ENCODE measurements at places on chromosomes 3 and 15.

DNA sequence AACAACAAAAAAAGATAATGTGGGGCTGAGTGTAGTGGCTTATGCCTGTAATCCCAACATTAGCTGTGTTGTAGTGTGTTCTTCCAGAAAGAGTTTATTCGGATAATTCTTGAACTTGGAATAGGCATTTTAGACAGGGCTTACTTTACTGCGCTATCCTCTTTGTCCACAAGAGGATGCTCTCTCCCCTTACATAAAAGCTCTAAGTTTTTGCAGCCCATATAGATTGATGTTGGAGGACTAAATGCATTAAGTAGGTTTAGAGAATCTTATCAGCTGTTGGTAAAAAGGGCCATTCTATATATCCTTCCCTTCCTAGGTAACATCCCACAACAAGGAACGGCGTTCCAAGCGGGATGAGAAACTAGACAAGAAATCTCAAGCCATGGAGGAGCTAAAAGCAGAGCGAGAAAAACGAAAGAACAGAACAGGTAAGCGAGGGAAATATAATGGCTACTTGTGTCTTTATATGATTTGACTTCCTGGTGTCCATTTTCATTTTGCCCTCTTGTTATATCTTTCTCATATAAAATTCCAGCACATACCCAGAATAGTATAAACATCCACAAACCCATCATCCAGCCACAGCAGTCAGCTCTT is 27.8 kb upstream of the ITPKA start:
- DNase-seq = no peak

DNA sequence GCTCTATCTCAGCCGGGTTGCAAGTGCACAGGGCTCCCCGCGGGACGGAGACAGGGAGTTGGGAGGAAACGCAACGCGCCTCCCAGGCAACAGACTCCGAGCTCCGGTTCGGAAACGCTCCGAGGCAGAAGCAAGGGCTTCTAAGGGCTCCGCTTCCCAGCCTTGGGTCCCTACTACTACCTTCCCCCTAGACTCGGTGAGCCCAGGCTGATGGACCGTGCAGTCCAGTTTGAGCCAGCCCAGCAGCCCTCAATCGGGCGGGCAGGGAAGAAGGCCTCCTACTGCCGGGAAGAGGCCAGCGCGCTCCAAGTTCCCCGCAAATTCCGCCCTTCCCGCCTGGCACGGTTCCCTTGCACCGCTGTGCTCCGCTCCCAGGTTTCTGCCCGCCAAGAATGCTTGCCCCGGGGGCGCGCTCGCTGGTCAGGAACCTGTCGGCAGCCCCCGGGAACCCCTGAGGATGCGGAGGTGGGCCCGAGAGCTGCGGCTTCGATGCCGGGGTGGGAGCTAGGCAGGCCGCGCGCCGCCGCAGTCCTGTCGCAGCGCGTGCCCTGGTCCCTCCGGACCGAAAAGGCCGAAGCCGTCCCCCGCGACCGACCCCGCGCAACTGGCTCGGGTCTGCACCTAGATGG is 728 bp downstream of the TRANK1 start:
- DNase-seq = peak; percentile 5

DNA sequence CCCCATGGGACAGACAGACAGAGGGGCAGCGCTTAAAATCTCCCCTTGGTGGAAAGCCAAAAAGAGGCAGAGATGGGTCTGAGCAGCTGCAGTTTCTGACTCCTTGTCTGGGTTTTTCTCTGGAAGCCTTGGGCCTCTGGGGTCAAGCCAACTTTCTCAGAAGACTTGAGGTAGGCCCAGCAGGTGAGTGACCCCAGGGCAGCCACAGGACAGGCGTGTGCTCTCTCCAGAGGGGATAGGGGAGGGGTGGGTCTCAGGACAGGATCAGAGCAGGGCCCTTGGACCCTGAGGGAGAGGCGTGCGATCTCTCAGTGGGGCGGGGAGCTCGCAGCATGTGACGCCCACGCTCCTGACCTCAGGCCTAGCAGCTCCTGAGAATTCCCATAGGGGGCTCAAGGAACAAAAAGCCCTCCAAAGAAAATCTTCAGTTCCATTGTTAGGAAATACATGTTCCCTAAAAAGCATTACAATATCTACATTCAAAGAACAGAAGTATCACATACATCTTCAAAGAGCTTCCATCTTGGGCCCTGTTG is 34.6 kb upstream of the DUSP7 start:
- DNase-seq = no peak

GRCh38 chr3:183074261-183074660 is 25.0 kb downstream of the MCCC1 start:
- DNase-seq = no peak

GRCh38 chr3:156341831-156342416 is 213.0 kb downstream of the SSR3 start:
- DNase-seq = no peak

DNA sequence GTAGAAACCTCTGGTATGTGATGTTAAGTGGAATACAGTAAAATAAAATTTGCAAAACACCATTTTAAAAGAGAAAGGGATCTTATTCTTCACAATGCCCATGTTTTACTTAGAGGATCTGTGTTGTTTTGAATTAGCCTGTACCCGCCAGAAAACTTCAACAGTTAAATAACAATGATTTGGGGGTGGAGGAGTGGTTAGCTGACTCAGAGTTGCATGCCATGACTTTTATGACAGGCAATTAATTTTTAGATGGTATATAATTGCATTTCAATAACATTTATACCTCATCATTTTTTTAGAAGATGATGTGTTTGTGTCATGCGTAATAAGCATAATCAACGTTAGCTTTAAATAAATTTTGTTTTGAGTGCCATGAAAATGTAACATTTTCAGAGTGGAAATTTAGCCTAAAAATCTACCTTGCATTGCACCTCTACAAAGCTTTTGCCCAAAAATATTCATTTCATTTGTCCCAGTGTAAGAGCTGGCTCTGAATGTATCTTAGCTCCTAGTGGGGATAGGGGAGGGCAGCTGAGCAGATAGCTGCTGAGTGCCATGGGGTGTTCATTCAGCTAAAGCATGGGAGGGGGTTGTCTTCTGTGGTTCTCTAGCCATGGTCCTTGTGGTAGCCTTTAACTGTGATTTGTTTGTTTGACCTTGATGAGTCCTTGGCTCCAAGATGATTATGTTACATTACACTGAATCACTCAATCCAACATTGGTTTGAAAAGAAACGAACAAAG is 379.8 kb downstream of the LPP start:
- DNase-seq = no peak

- DNase-seq = no peak
Observed at GRCh38 chr3:161254861-161255260, 33.8 kb downstream of the NMD3 start.

- DNase-seq = no peak
Observed at GRCh38 chr15:70701891-70702568, 61.3 kb downstream of the UACA start.

DNA sequence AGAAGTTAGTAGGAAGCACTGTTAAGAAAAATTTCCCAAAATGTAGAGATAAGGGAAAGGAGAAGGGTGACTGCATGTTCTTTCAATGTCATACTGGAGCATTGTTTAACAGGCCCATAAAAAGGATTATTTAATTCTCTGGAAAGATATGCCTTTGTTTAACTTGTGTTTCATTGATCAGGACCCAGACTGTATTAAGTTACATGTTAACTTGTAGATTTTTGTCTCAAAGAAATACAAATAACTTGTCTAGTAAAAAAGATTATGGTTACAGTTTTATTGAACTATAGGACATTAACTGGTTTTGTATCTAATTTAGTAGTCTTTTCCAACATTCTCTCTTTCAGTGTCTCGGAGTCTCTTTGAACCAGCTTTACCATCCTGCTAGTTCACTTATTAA is 49.7 kb upstream of the LMOD3 start:
- no peak for DNase-seq

DNA sequence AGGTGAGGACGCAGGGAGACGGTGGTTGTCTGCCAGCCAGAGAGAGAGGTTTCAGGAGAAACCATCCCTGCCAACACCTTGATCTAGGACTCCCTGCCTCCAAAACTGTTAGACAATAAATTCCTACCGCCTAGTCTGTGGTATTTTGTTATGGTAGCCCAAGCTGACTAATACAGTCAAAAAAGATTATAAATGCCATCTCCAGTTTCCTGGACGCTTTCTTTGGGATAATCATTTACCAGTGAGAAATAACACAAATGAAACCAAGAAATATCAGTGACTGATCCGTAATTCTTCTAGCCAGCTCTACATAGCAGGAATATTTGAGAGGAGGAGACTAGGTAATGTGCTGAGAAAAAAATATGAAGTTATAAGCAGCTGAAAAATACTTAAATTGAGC is 707.8 kb upstream of the LMCD1 start:
- no peak for DNase-seq

DNA sequence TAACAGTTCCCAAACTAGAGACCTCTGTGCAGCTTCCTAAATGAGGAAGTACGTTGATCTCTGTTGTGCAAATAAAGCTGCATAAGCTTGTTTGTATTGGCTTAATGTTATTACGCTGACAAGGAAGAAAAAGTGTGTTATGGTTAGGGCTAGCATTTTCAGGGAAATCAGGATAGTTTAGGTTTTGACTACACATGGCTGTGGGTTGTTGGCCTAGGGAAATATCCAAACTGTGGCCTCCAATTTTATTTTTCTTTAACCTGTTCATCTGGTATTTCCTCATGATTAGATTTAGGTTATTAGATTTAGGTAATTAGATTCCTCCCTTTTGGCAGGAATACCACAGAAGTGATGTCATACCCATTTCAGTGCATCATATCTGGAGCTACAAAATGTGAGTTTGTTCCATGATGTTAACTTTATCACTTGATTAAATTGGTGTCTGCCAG is 8.7 kb upstream of the MCCC1 start:
- no peak for DNase-seq

DNA sequence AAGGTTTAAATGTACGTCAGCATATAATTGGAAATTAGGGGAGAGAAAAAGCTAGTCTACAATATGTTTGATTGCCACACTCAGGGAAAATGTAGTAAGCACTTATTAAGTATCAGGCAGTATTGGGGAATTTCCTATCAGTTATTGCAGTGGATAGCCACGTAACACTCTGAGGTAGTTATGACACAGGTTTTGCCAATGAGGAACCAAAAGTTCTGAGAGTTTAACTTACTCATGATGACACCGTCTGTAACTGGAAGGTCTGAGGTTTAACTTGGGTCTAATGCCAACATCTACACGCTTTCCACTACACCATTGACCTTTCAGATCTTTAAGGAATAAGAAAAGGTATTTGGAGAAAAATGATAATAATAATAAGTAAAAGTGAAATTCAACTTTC is 89.5 kb downstream of the ZMAT3 start:
- no peak for DNase-seq

DNA sequence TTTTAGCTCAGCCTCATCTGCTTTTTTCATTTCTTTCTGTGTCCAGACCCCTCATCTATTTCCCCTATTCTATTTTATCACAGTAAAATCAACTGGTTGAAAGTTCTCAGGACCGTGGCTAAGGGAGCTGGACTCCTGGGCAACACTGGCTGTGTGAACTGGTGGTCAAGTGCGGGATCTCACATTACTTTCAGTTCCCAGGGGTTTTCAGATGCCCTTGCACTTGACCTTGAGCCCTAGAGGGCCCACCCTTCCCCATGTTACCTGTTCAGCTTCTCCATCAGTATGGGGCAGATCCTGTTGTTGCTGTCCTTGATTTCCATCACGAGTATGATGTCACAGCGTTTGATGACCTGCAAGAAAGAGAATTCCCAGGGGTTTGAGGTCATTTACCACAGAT is 2.8 kb downstream of the DNASE1L3 start:
- DNase-seq = no peak

DNA sequence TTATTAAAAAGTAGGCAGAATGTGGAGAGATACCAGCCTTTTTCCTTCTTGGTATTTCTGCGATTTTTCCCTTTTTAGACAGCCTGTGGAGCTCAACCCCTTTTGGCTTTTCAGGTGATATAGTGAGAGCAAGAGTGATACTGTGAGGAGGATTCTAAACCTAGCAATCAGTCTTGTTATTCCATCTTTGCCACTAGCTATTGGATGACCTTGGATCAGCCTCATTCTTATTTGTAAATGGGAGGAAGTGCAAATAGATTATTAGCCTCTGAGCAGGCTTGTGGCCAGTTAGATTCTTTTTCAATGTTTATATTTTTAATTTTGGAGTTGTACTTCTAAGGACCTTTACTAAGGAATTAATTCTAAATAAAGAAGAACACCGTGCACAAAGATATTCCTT is 34.0 kb downstream of the IQGAP1 start:
- DNase-seq = no peak

DNA sequence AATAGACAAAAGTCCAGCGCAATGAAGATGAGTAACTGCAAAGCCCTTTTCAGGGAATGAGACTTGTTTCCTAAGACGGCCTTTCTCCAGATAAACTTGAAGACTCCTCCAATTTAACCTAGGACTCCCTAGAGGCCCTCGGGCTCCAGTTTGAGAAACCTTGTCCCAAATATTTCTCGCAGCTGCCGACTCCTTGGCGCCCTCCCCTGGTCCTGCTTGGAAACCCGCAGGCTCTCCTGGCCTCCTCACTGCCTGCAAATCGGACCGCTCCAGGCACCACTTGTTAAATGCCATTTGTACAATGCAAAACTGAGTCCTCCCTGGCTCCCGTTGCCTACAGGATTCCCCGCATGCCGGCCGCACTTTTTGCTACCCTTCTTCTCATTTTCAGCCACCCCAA is 36.8 kb downstream of the MUC4 start:
- no peak for DNase-seq

GRCh38 chr3:50207359-50208042 is 2.4 kb downstream of the SLC38A3 start:
- no peak for DNase-seq

- DNase-seq = no peak
Observed at GRCh38 chr3:128965818-128966217, 28.1 kb downstream of the CFAP92 start.

DNA sequence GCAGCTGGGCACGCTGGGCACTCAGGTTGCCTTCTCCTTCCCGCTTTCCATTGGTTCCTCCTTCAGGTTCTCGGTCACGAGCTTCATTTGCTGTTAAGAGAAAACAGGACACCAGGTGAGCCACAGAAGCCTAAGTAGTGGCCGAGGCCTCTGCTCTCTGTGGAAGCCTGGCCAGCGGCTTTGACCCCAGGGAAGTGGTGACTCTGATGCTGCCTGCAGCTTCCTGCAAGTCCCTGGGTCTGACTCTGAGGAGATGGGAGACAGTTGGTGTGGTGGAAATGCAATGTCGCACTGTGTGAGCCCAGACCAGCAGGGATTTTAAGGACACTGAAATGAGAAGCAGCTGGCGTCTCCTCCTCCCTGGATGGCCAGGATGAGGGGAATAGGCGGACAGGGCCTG is 80.5 kb downstream of the SNRK start:
- DNase-seq = no peak

- no peak for DNase-seq
Observed at GRCh38 chr3:102060814-102061213, 211.5 kb downstream of the NFKBIZ start.

GRCh38 chr3:125585595-125586223 is 9.6 kb downstream of the OSBPL11 start:
- no peak for DNase-seq

DNA sequence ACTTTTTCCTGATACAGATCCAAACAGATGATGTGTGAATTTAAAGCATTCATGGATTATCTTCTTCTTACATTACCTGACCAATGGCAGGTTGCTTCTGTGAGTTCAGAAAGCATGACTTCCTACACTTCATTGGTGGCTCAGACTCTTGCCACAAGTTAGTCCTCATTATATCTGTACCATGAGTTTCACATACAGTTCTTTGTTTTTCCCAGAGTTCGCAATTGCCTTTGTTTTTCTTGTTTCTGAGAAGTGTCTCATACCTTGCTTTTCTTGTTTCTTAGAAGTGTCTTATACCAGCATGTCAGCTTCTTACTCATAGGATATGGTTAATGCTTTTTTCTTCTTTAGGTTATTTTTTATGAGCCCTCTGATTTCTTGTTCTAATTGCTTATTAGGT is 133.8 kb upstream of the TLE3 start:
- DNase-seq = no peak
